ENCODE measurements at places on chromosomes 1 and 21.

DNA sequence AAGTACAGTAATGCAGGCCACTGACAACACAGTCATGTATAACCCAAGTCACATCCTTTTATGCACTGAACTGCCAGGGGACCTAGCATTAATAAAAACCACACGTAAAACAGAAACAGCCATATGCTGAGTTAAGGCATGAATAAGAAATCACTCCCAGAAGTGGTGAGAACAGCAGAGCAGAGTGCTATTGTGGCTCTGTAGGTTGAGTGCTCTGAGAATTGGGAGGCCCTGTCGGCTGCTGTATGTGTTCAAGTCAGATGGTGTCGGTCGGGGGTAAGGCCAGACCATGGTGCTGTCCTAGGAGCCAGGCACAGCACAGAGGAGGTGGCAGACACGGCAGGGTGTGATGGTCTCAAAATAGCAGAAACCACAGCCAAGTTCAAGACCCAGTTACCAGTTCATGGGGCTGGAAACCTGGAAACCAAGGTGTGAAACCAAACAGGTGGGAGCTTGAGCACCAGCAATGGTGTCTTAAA is 126.6 kb upstream of the COA6 start:
- DNase-seq, result no peak

- DNase-seq, result no peak
Measured at GRCh38 chr1:7628273-7628672, 142.8 kb upstream of the VAMP3 start.

DNA sequence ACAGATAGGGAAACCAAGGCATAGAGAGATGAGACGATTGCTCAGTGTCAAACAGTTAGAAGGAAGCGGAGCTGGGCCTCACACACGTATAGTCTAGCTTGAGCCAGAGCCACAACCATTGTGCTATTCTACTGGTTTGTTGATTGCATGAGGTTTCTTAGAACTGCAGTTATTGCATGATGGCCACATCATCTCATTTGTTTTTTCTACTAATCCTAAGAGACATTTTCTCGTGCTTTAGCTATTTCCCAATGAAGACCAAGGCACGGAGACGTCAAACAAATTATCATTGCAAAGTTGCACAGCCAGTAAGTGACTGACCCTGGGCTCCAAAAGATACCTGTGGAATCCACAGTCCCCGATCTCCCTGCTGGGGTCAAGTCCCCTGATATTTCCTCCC is 25.1 kb upstream of the ZNF362 start:
- no peak for DNase-seq

DNA sequence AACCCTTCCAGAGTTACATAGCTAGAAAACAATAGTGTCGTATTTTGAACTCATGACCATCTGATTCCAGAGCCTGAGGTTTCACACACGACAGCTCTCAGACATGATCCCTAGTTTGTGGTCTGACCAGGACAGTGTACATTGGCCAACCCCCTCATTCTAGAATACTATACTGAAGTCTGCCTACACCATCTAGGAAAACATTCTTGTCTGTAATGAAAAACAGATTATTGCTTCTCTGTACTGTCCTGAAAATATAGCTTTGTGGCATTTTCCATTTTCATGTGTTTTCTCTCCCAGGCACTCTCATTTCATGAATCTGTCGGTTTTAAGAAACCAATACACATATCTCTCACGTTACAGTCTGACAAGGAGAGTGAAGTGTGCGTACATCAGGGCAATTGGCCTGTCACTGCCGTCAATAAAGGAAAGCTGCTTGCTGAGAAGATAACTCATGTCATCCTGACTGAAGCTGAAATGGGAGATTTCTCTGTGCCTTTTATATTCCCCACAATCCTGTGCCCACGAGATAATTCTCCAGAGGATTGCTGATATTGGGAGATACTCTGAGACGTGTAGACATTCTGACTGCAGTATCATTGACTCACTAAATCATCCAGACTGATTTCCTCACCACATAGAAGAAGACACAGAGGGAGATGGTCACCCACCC is 585.6 kb downstream of the PLPP3 start:
- no peak for DNase-seq

All from activated T-cell treated with anti-CD3 and anti-CD28 coated beads, Interleukin-2, amount 50 U/mL, for 48 hours (primary cell).